ENCODE measurements at places on chromosomes 12 and 14.

- DNase-seq = no peak
Measured at GRCh38 chr12:109197327-109197726, 80.9 kb downstream of the ACACB start.

DNA sequence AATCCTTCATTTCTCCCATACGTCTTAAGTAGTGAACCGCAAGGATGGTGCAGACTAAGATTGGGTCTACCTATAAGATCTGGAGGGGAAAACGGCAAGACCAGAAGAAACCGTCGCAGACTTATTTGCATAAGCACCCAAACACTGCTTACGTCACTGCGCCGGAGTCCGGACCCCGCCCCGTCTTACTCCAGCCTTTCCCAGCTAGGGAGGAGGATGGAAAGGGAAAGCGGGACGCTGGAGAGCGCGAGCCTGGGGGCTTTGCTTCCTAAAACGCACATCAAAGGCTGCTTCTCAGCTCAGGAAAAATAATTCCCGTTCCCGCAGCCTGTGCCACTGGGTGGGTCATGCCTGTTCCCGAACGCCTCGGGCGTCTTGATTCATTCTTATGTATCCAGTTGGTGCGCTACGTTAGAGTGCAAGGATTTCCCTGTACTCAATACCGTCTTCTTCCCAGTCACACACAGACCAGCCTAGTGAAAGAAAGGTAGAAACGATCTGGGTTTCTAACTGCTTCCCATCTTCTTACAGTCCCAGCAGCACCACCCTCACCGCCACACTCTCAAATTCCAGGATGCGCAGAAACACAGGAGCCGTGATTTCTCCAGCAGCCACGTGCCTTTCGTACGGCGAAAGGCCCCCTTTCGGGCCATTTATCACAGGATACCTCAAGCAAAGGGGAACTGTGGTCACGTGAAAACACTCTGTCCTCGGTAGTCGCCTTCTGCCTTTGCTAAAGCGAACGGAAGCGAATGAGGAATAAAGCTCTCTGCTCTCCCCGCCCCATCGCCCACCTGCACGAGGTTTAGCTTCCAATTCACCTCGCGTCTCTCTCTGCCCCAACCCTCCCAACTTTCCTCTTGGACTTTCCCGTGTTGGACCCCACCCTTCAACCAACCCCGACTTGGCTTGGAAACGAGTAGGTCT, 1.1 kb downstream of the SLC6A15 start:
- DNase-seq = peak; percentile 35

DNA sequence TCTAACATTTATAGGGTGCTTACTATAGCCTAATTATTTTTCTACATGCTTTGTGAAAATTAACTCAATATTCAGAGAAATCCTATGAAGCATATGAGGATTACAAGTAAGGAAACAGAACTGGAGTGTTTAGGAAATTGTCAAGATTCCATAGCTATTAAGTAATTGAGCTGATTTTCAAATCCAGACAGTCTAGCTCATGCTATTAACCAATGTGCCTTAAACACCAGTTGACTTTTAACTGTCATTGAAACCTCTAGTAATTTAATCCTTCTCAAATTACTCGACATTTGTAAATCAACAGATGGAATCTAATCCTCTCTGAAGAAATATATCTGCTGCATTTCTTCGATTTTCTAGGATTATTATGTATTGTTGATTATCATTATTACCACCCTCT, 488.9 kb downstream of the MDGA2 start:
- DNase-seq = no peak

GRCh38 chr12:52086366-52086765, 6.9 kb downstream of the SMIM41 start:
- DNase-seq = no peak

DNA sequence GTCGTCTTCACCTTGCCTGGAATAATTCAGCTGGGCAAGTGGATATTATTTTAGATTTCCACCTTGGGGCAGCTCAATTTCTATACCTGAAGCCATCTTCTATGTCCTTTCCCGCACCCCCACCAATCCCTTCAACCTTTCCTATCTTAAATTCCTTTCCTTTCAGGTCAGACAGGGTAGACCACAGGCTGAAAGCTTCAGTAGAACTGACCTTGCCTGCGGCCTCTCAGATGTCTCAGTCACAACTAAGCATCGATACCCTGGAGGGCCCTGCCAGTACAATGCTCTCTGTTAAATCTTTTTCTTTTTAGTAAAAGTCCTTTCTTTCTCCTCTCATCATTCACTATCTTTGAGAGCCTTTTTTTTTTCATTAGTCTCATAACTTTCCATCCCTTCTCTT, 38.9 kb downstream of the SLC2A14 start:
- DNase-seq = no peak

DNA sequence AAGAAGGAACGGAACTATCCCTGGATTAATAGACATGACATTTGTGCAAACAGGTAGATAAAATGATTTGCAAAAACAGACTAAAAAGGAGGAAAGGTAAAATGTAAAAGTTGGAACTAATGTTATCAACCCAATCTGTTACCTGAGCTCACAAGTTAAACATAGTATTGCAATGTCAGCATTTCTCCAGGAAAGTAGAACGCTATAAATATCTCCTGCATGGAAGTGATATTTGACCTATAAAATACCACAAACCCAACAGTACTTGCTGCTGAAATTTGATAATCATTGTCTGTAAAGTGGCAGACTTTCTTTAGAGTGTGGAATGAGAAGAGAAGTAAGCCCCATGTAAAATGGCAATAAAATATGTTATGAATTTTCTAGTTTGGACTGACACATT, 1435.7 kb downstream of the LRFN5 start:
- no peak for DNase-seq

DNA sequence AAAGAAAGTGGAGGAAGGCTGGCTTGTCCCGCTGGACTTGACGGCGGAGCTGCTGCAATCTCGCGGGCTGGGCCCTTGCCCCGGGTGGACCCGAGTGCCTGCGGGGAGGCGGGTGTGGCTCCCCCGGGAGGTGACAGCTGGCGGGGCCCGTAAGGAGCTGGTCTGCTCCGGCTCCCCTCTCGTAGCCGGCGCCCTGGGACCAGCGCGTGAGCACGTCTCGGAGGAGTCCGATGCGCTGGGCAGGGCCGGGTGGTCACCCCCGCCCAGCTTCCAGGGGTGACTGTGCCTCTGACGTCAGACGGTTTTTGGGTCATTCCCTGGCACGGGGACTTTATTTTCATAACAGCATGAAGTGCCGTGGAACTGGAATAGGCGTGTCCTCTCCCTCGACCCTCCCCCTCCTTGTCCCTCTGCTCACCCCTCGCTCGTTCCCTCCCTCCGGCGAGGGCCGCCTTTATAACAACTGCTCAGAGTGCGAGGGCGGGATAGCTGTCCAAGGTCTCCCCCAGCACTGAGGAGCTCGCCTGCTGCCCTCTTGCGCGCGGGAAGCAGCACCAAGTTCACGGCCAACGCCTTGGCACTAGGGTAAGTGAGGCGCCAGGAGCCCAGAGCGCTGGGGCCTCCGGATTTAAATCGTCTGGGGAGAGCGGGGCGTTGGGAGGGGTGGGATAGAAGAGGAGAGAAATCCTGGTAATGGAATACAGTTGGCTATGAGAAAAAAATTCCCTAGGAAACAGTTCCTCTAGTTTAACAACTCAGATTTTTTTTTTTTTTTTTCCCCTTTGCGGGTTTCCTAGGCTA, at the start of gene GPRC5A:
Gene GPRC5A (plus strand): TSS at position 483 of the 801 bp plus-strand sequence. CDS start 16,688 bp downstream, outside the sequence.
- DNase-seq = peak; percentile 40

GRCh38 chr14:105206873-105207272, 25.8 kb upstream of the NUDT14 start:
- DNase-seq = no peak

DNA sequence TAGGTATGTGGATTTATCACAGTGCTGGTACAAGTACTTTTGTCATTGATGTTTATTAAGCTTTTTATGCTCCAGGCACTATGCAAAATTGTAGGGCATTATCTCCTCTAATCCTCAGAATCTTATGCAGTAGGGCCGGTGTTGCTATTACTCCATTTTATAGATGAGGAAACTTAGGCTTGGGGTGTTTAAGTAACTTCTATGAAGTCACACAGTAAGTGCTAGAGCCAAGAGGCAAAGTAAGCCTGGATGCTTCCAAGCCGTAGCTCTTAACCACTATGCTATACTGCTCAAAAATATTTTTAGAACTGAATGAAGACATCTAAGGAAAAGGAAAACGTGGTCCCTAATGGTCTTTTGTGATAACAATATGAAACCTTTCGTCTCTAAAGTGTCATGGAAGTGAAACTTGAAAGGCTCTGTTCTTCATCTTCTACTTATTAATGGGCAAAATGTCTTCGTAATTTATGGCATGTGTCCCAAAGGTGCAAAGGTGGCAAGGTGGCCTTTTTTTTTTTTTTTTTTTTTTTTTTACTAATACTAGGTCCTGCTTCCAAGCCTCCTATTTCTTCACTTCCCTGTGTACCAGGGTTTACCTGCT, 85.2 kb downstream of the ETV6 start:
- DNase-seq = no peak

DNA sequence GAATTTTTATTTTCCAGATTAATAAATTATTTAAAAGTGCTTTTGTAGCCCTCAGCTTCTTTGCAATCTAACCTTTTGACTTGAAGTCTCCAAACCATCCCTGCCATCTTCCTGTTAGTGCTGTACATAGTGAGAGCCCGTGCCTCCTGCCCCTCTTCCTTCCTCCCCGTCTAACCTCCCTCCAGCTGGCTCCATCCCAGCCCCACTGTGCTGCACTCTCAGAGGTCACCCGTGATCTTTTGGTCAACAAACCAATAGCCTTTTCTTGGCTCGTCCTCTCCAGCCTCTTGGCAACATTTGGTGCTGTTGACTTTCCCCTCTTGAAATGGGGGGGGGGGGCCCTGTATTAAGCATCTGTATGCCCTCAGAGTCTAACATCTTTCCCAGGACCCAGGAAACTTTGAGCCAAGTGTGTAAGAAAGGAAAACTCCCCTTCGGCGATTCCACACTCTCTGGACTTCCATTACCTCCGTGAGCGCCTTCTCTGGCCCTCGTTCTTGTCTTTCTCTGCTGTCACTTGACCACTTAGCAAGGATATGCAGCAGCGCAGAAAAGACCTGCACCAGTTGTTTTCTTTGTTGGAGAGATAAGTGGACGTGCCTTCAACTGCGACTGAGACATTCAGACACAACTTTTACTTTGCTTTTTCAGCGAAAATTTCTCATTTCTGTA, 44.1 kb downstream of the FBXW8 start:
- DNase-seq = no peak

DNA sequence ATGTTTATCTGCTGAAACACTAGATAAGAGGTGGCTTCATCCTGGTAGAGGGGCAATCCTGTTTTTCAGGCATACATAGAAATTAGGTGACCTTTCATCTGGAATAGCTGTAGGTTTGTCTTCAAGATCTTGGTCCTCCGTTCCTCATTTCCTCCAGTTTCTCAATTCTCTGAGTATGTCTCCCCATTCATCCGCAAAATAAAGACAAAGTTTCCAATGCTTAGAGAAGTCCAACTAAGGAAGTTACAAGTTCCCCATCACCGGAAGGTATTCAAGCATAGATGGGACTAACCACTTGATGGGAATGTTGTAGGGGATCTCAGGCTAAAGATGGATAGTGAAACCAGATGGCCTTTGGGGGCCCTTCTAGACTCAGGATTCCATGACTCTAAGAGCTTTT, 34.3 kb downstream of the ERG28 start:
- no peak for DNase-seq

GRCh38 chr14:37223947-37224474, 26.3 kb downstream of the MIPOL1 start:
- DNase-seq = no peak

GRCh38 chr14:23605931-23606585, 27.5 kb upstream of the JPH4 start:
- no peak for DNase-seq

DNA sequence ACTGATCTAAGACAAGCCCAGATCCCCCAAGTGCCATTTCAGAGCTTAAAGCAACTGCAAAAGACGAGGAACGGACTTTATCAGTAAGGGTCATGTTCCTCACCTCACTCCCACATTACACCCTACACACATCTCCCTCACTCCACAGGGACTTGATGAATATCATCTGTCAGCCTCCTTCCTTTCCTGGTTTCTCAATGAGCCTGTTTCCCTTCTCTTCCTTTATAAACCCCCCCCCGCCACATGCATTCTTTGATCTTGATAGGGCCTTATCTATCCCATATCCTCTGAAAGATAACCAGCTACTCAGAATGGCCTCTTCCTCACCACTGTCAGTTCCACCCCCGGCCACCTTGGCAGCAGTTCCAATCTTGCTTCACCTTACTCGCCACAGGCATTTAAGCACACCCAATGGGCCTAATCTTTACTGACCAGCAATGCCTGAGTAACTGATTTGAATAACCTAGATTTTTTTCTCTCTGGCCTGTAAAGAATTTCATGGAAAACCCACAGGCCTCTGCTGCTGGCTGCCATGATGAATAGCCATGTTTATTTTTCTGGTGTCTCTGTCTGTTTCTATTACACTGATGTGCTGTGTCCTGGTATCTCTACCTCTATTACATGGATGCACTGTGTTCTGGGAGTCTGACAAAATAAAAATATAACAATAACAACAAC, 138.7 kb downstream of the PHLDA1 start:
- DNase-seq = no peak

DNA sequence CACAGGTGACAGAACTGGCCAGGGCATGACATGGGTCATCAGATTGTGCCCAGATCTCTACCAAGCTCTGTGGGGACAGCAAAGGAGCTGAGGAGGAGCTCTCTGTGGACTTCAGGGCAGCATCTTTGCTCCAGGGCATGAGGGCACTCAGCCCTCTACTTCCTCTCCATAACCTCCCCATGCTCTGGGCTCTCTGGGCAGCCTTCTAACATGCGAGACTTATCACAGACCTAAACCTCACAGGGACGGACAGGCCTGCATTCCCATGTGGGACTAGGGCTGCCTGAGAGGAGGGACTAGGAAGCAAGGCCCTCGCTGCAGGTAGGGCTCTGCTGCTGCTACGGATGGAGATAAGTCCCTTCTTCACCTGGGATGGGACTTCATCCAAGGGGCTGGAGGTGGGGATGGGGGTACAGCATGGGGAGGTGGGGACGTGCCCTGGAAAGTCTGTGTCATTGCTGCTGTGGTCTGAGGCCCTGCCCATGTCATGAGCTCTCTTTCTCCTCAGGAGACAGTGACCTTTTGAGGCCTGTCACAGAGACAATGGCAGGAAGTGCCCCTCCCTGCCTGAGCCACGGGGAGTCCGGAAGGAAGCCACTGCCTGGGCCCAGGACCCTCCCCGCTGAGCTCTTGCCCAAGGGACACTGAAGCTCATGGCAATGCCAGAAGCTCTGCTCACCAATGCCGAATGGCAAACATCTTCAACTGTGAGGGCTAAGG, 44.1 kb downstream of the PITPNM2 start:
- no peak for DNase-seq

GRCh38 chr12:127723251-127723650, 543.7 kb upstream of the TMEM132C start:
- no peak for DNase-seq

GRCh38 chr12:112168561-112168971, 43.2 kb downstream of the TRAFD1 start:
- DNase-seq = no peak

Data from HuH-7.5 (cell line).